ENCODE measurements at places on chromosomes 4 and X.

- no peak for DNase-seq
Measured at GRCh38 chr4:145307120-145307519, 126.7 kb upstream of the OTUD4 start.

- DNase-seq: no peak
Measured at GRCh38 chr4:129337228-129337620, 241.3 kb downstream of the C4orf33 start.

GRCh38 chr4:35250331-35250730 is 994.0 kb downstream of the ARAP2 start:
- no peak for DNase-seq

- no peak for DNase-seq
Measured at GRCh38 chr4:12692815-12693214, 791.3 kb downstream of the RAB28 start.
